ENCODE measurements at places on chromosomes 3 and 15.
A peak's percentile ranks its signal among the peaks of the same experiment; 100 is the strongest.

GRCh38 chr3:179929091-179929529 is 107.6 kb downstream of the PEX5L start:
- peak; percentile 88 for DNase-seq

DNA sequence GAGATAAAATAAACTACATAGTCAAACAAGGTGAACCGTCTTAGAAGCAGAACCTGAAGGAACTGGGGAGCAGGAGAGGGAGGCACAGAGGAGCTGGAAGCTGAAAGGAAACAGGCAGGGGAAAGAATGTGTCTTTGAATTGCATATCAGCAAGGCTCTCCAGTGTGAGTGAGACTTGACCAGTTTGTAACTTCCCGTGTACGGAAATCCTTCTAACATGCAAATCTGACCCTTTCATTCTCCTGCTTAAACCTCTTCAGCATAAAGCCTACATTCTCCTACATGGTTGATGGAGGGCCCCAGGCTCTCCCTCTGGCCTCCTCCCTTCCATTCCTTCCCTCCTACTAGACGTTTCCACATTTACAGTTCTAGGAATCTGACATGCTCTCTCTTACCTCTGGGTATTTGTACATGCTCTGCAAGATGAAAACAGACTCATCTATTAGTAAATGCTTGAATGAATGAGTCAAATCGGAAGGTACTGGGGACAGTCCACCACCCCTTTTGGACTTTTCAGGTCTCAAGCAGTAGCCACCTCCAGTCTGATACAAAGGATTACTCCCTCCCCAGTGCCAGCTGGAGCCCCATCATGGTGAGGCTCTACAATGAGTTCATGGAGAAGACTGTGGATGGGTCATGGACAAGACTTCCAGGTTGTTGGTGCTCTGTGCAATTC is 6.1 kb upstream of the SLC25A38 start:
- no peak for DNase-seq

- no peak for DNase-seq
Measured at GRCh38 chr15:82751308-82751707, 41.6 kb upstream of the AP3B2 start.

DNA sequence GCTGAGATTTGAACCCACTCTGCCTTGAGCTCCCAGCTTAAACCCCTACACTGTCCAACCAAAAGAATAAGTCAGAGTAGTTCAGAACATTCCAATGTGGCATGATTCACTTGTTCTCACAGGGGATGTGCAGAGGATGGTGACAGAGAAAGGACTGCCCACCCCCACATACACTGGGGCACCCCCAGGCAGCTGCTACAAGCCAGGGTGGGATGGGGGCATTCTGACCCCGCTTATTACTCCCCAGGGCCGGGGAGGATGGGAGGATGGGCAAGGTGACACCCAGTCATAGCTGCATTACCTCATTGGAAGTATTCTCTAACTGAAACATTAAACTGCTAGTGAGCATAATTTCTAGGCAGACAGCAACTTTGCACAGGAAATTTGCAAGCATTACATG is 126.0 kb upstream of the PRR20G start:
- DNase-seq = no peak

DNA sequence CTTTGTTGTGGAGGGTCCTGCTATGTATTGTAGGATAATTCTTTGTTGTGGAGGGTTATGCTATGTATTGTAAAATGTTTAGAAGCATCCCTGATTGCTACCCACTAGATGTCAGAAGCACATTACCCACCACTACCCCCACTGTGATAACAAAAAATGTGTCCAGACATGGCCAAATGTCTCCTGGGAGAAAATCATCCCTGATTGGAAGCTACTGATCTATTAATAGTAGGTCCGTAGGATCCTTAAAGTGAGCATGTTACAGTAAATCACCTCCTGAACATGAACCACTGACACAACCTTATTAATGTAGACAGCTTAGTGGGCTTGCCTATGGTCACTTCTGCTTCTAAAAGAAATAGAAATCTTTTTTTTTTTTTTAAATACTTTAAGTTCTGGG is 884.6 kb downstream of the AGBL1 start:
- no peak for DNase-seq

DNA sequence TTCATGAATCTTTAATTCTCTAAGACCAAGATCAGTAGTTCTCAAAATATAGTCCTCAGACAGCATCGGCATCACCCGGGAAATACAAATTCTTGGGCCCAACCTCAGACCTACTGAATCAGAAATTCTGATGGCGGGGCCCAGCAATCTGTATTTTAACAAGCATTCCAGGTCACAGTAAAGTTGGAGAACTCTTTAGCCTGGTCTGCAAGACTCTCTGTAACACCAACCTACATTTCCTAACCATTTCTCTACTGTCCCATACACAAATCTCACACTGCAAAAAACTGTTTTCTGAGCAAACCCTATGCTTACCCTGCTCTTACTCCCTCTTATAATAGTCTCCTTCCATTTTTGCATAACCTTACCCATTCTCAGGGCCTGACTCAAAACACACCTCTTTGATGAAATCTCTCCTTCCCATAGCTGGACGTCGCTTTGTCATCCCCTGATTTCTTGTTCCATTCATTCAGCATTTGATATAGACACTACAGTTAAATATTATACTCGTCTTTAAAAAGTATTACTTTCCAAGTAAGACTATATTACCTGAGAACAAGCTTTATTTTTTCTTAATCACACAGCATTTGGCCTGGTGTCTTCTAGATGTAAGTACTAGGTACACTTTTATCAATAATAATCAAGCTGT is 83.3 kb upstream of the MYO5C start:
- DNase-seq = no peak

DNA sequence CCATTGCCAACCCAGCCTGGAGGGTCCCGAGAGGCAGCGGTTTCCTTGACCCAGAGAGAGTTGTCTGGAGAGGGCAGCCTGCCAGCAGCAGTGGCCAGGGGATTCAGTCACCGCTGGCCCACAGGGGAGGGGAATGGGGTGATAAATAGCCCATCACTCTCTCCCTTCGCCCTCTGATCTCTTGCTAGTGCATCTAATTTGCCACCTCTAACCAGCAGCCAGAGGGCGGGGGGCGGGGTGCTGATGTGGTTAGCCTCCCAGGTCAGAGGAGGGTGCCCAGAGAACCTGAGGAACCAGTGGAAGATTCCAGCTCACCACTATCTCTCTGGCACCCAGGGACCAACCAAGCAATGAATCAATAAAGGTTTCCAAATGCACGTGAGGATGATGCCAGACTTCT is 35.1 kb upstream of the SLC6A11 start:
- no peak for DNase-seq

DNA sequence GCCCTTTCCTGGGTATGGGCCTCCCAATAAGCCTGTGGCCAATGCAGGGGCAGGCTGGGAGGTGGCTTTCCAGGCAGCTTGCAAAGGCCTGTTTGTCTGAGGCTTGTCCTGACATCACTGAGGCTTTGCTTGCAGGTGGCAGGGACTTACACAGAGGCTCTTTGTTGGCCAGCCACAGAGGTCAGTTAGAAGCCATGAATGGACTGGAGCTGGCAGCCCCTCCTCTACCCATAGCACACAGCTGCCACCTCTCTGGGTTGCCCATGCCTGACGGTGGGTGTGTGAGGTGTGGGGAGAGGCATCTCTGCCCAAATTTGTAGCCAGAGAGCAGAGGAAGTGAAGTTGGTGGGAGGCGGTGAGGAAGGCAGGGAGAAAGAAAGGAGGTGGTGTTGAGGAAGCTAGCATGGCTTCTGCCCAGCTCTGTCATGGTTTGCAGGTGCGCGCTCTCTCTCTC is 17.1 kb downstream of the LIMD1 start:
- DNase-seq = peak; percentile 59

- DNase-seq = no peak
Measured at GRCh38 chr3:42662037-42662812, 8.7 kb downstream of the ZBTB47 start.

- no peak for DNase-seq
Measured at GRCh38 chr3:134666052-134666451, 15.2 kb upstream of the KY start.

DNA sequence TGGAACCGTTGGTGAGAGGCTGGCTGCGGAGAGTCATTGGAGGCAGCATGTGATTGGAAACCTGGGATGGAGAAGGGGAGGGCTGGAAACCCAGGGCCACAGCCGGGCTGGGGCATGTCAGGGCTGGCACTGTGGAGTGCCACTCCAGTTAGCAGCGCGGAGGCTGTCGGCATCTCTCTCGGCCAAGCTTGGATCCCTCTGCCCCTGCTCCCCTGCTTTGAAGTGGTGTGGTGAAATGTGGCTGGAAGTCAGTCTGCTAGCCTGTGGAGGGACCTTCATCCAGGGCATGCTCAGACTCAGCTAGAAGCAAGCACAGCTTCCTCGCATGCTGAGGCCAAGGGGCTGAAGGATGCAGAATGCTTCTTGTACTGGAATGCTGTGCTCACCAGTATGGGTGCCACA is 13.5 kb downstream of the SLCO3A1 start:
- DNase-seq = no peak

DNA sequence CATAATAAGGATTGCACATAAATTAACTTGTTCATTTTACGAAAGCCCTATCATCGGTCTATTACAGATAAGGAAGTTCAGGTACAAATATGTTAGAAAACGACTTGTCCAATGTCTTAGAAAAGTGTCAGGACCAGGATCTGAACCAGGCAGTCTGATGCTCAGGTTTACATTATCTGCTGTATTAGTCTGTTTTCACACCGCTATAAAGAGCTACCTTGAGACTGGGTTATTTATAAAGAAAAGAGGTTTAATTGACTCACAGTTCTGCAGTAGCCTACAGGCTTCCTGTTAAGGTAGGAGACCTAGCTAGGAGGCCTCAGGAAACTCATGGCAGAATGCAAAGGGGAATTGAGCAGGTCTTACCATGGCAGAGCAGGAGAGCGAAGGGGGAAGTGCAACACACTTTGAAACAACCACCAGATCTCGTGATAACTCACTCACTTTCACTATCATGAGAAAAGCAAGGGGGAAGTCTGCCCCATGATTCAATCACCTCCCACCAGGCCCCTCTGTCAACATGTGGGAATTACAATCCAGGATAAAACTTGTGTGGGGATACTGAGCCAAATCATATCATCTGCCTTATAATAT is 45.8 kb upstream of the GOLIM4 start:
- DNase-seq = no peak

- no peak for DNase-seq
Measured at GRCh38 chr15:70114221-70114620, 16.5 kb upstream of the TLE3 start.

DNA sequence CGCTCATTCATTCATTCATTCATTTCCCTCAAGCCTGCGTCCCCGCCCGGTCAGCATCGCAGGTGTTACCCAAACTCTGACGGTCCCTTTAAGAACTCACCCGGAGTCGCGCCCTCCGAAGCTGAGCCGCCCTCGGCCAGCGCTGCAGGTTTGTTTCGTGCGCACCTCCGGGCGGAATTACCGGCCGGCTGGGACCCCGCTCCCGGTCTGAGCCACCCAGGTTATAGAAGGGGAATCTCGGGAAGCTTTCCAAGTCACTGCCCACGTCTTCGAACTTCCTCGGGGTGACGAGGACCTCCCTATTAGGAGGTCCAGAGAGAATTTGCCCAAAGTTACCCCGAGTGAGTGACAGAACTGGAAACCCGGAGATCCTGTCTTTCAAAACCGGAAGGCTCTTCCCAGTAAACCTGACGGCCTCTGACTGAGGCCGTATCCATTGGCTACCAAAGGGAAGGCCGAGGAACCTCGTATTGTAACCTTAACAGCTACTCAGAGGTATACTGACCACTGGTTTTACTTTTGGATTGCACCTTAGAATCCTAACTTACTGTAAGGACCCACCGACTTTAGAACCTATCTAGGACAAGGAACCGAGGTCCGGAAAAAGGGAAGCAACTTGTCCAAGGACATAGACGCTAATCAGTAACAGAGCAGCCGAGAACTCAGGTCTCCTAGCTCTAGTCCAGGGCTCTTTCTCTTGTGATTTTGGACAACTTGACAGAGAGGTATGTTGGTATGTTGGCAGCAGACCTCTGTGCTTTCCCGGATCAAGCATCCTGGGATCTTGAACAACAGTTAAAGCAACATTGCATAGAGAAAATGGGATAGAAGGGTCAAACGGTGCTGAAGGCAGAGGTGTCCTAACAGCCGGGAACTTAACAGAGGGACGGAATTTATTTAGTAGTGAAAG is 788 bp upstream of the DLG1 start:
- peak; percentile 42 for DNase-seq

GRCh38 chr3:38989917-38990510 is 61.7 kb downstream of the SCN11A start:
- DNase-seq = peak; percentile 51

DNA sequence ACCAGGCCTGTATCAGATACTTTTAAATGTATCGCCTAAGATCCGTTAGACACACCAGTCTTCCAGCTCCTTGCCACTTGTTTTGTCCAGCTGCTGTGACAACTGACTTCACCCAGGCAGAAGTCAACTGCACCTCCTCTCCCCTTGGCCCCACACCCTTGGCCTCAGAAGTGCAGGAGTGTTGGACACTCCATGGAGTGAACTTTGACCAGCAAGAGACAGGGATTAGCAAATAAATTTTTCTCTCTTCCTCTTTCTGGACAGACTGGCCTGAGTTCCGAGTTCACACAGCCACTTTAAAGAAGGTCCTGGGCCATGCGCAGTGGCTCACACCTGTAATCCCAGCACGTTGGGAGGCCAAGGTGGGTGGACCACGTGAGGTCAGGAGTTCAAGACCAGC is 2.9 kb upstream of the CLN6 start:
- DNase-seq = no peak

DNA sequence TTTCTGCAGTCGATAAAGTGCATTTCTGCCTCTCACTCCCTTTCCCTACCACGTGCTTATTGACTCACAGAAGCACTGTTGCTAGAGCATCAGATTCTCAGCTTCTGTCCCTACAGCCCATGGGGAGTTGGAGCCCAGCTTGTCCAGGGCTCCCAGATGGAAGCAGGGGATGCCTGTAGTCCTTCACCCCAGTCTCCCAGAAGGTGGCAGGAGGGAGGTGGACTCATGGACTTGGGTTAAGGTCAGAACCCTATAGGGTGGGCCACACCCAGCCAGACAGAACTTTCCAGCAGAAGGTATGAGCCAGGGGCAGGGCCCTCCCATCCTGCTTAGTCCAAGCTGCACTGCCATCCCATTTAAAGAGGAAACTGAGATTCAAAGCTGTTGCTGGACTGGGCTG is 33.1 kb upstream of the SEMA3F start:
- no peak for DNase-seq

DNA sequence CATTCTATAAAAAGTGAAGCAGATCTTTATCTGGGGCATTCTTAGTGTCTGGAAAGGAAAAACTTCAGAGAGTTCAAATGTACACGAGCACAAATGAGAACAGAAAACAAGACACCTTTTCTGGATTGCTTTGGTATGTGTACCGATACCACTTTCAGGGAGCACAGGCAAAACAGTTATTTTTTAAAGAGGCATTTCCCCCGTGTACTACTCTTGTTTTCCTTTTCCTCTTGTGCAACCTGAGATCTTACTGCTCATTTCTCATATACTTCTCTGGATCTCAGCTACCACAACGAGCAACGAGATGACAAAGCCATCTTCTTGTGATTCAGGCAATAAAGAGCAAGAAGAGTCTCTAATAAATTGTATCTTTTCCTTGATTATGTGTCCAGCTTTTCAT is 463.6 kb downstream of the SHQ1 start:
- DNase-seq = no peak

Data from eye (tissue), 1 donor.